8988T (cell line): ENCODE measurements at places on chromosomes 2 and 18.

- DNase-seq: no peak
Measured at GRCh38 chr2:157934684-157935377, 58.7 kb upstream of the ACVR1 start.

DNA sequence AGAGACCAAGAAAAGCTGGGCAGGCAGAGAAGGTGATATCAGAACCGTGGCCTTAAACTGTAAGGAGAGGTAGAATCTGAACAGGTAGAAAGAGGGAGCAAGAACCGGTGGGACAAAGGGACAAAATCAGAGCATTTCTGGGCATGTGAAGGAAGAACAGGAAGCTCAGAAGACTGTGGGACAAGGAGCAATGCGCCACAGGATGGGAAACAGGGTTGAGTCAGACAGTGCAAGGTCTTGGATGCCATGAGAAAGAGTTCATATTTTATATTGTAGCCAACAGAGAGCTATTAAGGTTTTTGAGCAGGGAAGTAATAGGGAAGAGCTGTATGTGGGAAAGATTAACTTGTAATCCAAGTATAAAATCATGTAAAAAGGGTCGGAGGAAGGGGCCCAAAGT, 106.4 kb upstream of the UGP2 start:
- no peak for DNase-seq

GRCh38 chr2:189421644-189422043, 19.6 kb upstream of the WDR75 start:
- no peak for DNase-seq

- no peak for DNase-seq
Measured at GRCh38 chr2:226207671-226208070, 591.9 kb downstream of the IRS1 start.

GRCh38 chr2:160268151-160268781, 68.2 kb upstream of the ITGB6 start:
- no peak for DNase-seq

DNA sequence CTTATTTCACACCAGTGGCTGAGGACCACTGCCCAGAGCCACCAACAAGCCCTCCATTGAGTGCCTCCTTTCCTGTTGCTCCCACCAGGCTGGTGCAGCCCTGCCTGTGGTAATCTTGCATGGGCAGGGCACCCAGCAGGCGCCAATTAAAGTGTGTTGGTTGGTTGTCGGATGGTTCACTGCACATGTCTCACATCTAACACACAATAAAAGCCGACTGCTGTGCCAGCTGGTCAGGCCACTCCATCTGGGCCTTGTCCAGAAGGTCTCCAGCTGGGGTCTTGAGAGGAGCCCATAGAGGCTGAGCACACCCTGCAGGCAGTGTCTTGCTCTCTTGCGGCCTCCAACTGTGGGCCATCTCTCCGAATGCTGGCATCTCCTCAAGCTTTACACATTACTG, 494.8 kb upstream of the KLHL29 start:
- DNase-seq: no peak

- no peak for DNase-seq
Measured at GRCh38 chr2:61357681-61358080, 113.2 kb downstream of the USP34 start.

- DNase-seq: no peak
Measured at GRCh38 chr18:55731594-55732042, 143.6 kb upstream of the TCF4 start.

- DNase-seq: no peak
Measured at GRCh38 chr2:226135861-226136548, 663.6 kb downstream of the IRS1 start.

DNA sequence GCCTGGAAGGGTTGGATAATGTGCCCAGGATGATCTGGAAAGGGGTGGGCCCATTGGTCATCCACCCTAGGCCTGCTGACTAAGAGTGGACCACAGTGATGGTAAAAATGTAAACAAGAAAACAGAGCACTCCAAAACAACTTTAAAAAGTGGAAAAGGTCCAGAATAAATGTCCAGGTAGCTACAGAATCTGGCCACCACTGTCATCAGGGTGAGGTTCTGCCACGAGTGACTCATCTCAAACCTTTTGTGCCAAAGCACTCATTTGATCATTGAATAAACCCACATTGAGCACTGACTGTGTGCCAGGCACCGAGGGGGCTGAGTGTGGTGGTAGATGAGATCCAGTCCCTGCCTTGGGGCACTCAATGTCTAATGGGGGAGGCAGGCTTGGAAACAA, 64.9 kb downstream of the EMX1 start:
- no peak for DNase-seq

GRCh38 chr2:164287056-164287455, 334.2 kb downstream of the GRB14 start:
- no peak for DNase-seq

DNA sequence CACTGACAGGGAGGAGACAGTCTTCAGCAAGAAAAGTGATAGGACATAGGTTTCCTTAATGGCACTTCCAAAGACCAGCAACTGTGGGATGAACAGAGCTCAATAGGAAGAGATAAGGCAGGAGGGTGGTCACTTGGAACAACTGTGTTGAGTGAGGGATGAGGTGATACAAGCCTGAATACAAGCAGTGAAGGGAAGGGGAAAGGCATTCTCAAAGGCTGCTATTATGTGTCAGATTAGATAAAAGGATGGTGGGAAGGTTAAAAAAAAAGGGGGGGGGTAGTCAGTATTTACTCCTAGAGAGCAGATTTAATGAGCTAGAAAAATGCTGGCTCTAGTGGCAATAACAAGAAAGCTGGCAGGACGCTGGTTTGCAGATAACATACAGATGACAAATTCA, 25.7 kb downstream of the CCBE1 start:
- no peak for DNase-seq

DNA sequence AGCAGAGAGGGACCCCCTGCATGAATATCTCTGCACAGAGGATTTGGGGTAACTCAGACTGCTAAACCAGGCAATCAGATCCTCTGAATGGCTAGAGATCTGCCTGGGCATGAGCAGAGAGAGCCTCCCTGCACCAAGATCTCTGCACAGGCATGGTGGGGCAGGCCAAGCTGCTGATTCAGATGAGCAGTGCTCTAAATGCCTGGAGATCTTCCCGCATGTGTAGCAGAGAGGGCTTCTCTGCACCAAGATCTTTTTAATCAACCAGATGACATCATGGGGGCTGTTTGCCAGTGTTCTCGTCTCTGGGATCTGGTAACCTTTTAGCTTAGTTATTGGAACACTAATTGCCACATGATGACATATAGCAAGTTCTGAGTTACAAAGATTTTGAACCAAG, 301.3 kb upstream of the GALNT5 start:
- no peak for DNase-seq

- peak; percentile 68 for DNase-seq
Measured at GRCh38 chr2:229586746-229587705, 127.3 kb downstream of the DNER start.

- no peak for DNase-seq
Measured at GRCh38 chr2:170465241-170465640, 249.9 kb upstream of the SP5 start.

DNA sequence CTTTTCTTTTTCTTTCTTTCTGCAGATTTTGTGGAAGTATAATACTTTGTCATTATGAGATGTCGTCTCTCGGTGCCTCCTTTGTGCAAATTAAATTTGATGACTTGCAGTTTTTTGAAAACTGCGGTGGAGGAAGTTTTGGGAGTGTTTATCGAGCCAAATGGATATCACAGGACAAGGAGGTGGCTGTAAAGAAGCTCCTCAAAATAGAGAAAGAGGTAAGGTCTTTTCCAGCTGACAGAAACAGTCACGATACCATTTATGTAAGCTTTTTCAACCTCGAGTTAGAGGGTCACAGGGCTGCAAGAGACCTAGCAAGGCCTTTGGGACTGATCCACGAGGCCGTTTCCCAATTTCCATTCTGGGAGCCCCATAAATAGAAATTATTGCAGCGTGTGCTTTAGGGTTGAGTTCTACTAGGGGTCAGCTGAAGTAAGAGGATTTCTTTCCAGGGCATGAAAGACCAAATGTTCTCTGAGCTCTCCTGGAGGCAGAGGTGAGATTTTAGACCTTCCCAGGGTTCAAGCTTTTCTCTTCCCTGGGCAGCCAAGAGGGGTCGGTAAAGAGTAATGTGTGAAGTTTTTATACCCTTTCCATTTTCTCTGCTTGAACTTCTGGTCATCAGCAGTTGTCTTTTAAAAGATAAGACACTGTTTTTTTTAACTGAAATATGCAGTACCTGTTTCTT, 15.5 kb downstream of the MAP3K20 start:
- DNase-seq: no peak

DNA sequence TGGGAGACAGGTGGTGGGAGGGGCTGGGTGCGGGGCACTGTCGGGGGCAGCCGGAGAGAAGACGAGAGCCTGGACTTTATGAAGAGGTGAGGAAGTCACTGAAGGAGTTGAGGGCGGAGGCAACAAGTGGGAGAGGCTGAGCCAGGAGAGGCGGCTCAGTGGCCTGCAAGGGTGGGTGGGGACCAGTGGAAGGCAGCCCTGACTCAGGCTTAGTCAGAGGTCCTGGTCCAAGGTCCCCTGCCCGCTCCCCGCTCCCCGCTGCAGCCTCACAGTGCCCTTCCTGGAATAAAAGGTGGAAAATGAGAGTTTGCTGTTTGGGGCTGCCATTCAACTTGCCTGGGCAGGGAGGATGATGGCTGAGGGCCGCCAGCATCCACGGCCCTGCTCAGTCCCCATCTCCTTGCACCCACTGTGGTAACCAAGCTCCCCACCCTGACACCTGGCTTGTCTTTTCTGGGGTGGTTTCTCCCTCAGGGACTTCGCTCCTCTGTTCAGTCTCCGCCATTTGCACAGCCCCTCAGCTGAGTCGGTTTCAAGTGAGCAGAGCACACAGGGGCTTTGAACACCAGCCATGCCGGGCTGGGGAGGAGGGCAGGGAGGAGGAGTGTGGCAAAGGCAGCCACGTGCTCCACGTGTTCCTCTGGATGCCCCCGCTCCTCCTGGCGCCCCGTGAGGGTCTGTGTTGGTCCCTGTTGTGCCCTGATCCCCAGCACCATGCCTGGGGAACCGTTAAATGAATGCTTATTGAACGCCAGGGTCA, 13.7 kb upstream of the RALB start:
- peak; percentile 73 for DNase-seq

DNA sequence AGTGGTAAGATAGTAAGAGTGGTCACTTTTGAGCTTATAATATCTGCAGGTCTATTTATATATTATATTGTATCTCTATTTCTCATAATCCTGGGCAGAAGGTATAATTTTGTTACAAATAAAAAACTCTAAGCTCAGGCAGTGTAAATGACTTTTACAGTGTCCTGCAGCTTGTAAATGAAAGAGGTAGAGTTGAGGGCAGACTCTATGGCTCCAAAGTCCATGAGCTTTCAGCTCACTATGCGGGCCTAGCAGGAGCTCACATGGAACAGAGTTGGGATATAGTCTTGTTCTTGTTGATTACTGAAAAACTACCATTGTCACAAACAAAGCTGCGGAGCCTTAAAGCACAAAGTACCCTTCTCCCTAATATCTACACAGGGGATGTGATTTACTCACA, 361.4 kb downstream of the LNPK start:
- no peak for DNase-seq

GRCh38 chr2:55604027-55604565, 13.3 kb downstream of the PPP4R3B start:
- no peak for DNase-seq

DNA sequence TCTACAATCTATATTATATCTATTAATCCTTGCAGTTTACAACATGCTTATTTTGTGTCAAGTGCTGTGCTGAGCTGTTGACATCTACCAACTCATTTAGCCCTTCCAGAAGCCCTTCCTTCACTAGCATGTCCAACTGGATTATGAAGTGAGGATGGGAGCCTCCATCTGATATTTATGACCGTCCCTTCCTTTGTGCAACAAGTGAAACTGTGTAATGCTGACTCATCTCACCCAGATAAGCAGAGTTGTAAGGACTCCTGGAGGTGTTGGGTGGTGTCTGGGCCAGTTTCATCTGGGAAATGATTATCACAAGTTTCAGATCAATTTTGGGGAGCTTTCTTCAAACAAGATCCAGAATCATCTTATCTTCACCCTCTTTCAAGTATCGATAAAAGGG, 156.6 kb upstream of the ETAA1 start:
- no peak for DNase-seq

GRCh38 chr2:186575856-186576255, 14.0 kb upstream of the ITGAV start:
- no peak for DNase-seq

DNA sequence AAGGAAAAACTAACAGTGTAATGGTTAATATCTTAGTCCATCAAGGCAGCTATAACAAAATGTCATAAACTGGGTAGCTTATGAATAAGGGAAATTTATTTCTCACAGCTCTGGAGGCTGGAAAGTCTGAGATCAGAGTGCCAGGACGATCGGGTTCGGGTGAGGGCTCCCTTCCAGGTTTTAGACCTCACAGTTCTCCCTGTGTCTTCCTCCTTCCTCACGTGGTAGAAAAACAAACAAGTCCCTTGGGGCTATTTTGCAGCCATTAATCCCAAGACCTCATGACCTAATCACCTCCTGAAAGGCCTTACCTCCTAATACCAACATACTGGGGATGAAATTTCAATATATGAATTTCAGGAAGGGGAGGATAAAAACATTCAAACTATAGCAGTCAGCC, 455.9 kb downstream of the CNTNAP5 start:
- no peak for DNase-seq

DNA sequence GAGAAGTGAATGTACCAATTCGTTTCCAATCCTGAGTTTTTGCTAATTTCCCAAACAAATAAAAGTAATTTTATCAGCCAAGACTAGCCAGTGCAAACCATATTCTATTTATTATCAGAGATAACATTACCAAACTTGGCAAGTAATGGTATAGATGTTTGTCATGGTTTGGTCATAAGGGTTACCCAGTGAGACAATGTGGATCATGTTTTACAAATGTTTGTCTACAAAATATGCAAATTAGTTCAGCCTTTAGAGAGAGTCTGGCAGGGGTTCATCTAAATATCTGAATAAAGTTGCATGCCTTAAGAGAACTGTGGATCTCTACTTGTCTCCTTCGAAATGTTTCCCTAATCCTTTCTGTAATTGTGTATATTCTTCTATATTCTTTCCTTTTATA, 152.2 kb downstream of the KCNH7 start:
- no peak for DNase-seq

- DNase-seq: no peak
Measured at GRCh38 chr2:169348321-169349024, 13.9 kb downstream of the LRP2 start.

DNA sequence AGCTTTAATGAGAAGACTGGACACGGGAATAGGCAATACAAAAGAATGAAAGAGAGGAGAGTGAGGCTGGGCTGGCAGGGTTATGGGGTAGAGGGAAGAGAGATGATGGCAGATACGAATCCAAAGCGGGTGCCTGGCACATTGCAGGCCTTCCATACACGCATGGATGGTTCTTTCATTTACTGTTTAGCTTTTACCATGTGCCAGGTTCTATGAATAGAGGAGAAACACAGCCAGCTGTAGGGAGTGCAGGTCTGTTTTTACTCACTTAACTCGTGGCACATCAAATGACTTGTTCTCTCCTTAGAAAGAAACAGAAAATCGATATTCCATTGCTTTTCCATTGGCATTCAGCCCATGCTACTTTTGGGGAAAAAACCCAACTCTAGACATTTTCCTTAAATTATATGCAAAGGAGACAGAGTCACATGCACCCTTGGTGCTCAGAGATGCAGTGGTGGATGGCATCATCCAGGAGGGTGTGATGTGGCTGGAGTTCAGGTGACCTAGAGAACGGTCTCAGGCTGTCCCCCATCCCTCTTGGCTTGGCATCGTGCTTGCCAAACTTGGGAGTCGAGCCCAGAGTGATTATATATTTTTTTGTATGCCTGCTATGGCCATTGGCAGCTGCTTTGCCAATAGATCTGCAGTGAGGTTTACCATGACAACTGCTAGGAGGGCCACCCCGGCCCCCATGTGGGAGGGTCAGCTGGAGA, 6.2 kb downstream of the LTBP1 start:
- no peak for DNase-seq

- DNase-seq: no peak
Measured at GRCh38 chr2:134973241-134974138, 54.9 kb downstream of the CCNT2 start.
